ENCODE measurements at places on chromosomes 7 and 10. TPM values are rescaled to one million over a fixed set of nuclear protein-coding genes. Genes with fewer than 3 reads are reported as not detected.

- no peak for DNase-seq
Measured at GRCh38 chr7:156919132-156919713, 26.2 kb upstream of the LMBR1 start.

GRCh38 chr10:10432296-10433035 lies 585.2 kb upstream of the CELF2 start:
- DNase-seq: peak; percentile 23

DNA sequence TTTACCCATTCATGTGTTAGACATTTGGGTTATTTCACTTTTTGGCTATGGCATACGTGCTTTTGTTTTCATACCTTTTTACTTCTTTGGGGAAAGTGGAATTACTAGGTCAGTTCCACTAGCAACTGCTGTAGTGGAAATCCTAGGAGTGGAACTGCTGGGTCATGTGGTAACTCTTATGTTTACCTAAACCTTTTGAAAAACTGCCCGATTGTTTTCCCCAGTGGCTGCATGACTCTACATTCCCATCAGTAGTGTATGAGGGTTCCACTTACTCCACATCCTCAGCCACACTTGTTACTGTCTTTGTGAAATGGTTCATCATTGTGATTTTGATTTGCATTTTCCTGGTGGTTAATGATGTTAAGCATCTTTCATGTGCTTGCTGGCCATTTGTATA lies 82.3 kb downstream of the TAX1BP1 start:
- DNase-seq: no peak

The CXCL12 gene
- total RNA-seq: 611 TPM

DNA sequence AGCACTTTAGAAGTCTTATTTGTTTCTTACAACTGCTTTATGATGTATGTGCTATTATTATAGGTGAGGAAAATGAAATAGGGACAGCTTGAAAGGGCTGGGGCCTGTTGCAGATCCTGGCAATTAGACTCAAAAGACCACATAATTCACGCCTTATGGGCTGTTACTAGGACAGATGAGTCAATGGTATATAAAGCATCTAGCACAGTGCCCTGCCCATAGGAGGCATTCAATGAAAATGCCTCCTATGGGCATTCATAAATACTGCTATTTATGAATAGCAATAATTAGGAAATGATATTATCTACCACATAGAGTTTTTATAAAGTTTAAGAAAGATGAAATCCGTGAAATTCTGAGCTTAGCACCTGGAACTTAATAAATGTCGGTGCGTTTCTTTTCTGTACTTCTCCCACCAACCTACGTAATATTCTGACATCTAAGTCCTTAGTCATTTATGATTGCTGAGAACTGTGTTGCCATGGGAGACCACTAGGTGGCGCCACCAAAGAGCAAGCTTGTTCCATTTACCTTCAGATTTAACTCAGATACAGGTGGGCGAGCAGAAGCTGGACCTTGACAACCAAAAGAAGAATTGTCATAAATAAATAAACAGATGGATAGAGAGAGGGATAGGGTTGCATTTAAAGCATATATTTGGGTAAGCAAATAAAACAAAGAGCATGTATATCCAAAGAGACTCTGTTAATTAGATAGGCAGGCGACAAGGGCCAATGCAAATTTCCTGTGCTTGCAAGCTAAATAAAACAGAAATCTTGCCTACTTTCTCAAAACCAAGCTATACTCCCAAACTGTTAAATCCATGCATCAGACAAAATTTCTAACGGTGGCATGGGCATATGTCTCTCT lies 699.9 kb downstream of the INHBA start:
- DNase-seq: peak; percentile 51

DNA sequence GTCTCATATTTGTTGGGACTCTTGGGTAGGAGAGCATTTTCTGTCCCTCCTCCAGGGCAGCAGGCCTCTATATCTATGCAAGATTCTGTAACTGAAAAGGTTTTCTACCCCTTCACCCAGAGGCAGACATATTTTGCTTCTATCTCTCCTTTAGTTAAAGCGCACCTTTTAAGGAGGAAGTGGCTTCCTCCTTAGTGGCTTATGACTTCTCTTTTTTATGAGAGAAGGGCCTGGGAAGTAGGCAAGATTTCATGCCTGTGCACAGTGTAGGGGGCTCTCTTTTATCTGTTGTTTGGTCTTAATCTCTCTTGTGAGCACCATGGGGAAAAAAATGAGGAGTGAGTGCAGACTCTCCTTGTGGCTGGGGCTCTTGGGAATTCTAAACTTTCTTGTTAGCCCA lies 122.1 kb downstream of the LRMDA start:
- DNase-seq: no peak

DNA sequence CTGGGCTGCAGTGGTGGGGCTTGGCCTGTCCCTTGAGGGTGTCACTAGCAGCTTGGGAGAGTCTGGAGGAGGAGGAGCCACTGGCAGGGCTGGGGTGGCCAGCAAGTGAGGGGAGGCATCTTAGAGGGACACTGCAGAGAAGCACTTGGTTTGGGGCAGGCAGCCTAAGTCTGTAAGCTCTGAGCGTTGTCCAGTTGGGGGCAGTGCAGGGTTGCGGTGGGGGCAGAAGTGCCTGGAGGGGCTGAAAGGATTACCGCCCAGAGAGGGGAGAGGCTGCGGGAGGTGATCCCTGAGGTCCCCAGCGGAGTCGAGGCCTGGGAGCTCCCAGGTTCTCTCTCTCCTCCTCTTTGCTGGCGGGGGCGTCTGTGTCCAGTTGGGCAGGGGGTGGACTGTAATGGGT lies 7.4 kb downstream of the ADCYAP1R1 start:
- DNase-seq: no peak

Measured in fibroblast of lung (primary cell).